ENCODE measurements at places on chromosomes 2 and 18. TPM values are rescaled to one million over a fixed set of nuclear protein-coding genes. Genes with fewer than 3 reads are reported as not detected.

PDIA6 gene
- total RNA-seq = 363 TPM

RUFY4 gene
- not detected for total RNA-seq

IL36B gene
- total RNA-seq = not detected

GKN1 gene
- total RNA-seq = 0.72 TPM

REG3G gene
- not detected for total RNA-seq

REG1A gene
- not detected for total RNA-seq

NTSR2 gene
- not detected for total RNA-seq

RNF152 gene
- total RNA-seq = 0.01 TPM

RAX gene
- total RNA-seq = not detected

FBXO36 gene
- 1.1 TPM for total RNA-seq

Measured in A549 treated with DMSO at 1 μM for 4 hours (cell line).